Uterus (tissue), 4 donors: ENCODE measurements at places on chromosomes 6 and 20. TPM values are rescaled to one million over a fixed set of nuclear protein-coding genes. Genes with fewer than 3 reads are reported as not detected.

- H3K4me1 ChIP-seq, result no peaks in the 10 kb centered on the region
- H3K36me3 ChIP-seq, result no peaks in the 10 kb centered on the region
- DNase-seq, result no peak
- H3K4me3 ChIP-seq, result no peak overlapping the region
Measured at GRCh38 chr20:62705627-62706026, 3.0 kb upstream of the NTSR1 start.

DNA sequence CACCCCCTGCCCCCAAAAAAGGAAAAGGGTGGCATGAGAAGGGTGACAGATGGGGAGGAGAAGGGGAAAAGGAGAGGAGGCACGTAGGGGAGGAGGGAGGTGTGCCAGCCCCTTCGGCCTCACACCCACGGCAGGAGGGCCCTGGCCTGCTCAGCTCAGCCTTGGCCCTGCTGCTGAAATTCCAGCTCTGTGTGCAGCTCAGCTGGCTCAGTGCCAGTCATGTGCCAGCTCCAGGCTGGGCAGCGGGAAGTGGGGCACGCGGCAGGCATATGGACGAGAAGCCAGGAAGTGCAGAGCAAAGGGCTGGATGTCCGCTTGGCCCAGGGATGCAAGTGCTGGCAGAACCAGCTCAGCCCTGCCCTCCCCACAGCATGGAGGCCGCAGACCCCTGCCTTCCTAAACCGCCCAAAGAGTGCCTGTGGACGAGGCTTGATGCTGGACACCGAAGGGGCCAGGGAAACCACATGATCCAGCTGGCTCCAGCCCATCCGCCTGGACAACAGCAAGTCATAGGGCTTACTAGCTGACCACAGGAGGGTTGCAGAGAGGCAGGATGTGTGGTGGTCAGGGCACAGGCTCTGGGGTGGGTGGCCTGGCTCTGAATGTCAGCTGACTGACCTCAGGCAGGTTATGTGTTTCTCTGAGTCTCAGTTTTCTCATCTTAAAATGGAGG, 60.2 kb downstream of the NOL4L start:
- H3K27ac ChIP-seq, result no peak overlapping the region
- no peak for DNase-seq
- H3K4me3 ChIP-seq, result no peak overlapping the region
- H3K27me3 ChIP-seq, result no peaks in the 10 kb centered on the region
- no peaks in the 10 kb centered on the region for H3K4me1 ChIP-seq

- H3K4me3 ChIP-seq, result peak within 1 kb of the TSS; percentile 53
- H3K4me1 ChIP-seq, result peaks cover 5% of the 10 kb centered on the region
- H3K36me3 ChIP-seq, result no peaks in the 10 kb centered on the region
- H3K27ac ChIP-seq, result peak within 1 kb of the TSS; percentile 83
Measured at GRCh38 chr20:59933296-59933848, at the start of gene SYCP2. Gene SYCP2 (minus strand): TSS chr20:59933637. CDS start chr20:59922413, 11,224 bp downstream.

DNA sequence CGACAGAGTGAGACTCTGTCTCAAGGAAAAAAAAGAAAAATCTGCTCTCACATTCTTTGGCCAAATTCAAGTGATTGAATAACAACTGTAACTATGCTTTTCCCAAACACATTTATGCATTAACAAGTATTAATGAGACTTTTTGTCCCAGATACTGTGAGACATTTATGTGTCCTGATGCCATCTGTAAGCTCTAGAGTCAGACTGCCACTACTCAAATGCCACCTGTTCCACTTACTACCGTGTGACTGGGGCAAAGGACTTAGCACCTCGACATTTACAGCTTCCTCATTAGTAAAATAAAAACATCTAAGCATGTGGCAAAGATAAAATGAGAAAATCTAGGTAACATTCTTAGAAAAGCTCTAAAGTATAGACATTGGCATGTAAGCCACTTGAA, 178.1 kb upstream of the MARCKS start:
- no peak overlapping the region for H3K4me3 ChIP-seq
- no peaks in the 10 kb centered on the region for H3K36me3 ChIP-seq
- no peak for DNase-seq
- no peaks in the 10 kb centered on the region for H3K4me1 ChIP-seq
- no peaks in the 10 kb centered on the region for H3K27me3 ChIP-seq

The HNF4A gene
- not detected for total RNA-seq

The ZNF311 gene
- total RNA-seq, result 1.7 TPM

The MAFB gene
- 11.6 TPM for total RNA-seq
